ENCODE measurements at places on chromosomes 7 and 10.
A peak's percentile ranks its signal among the peaks of the same experiment; 100 is the strongest.

GRCh38 chr10:110829721-110830410 is 41.9 kb upstream of the PDCD4 start:
- no peak for DNase-seq

DNA sequence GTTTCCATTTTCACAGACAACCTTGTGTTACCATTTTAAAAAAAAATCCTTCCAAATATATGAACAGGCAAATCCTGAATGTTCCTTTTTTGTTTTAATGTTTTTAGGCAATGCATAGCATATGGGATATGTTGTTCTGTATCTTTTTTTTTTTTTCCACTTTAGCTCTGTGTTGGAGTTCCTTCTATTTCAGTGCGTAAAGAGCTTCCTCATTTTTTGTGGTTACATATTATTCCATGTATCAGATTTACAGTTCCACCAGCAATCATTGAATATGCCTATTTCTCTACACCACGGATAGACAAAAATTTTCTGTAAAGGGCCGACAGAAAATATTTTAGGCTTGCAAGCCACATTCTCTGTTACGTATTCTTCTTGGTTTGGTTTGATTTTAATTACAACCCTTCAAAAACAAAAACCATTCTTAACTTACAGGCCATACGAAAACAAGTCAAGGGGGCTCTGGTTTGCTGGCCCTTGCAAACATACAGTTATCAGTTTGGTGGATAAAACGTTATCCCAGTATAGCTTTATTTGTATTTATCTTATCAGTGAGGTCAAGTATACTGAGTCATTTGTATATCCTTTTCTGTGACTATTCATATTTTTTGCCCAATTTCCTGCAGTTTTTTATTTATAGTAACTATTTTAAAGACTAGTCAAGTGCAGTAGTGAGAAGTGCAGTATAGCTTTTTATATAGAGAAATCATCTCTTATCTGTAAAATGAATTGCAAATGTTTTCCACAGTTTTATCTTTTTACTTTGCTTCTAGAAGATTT is 55.7 kb downstream of the RALA start:
- DNase-seq, result no peak

GRCh38 chr7:156640257-156640948 is at the start of gene RNF32:
RNF32 (plus strand) TSS chr7:156640774; CDS start chr7:156643878, 3,104 bp downstream.
- DNase-seq, result peak; percentile 95

DNA sequence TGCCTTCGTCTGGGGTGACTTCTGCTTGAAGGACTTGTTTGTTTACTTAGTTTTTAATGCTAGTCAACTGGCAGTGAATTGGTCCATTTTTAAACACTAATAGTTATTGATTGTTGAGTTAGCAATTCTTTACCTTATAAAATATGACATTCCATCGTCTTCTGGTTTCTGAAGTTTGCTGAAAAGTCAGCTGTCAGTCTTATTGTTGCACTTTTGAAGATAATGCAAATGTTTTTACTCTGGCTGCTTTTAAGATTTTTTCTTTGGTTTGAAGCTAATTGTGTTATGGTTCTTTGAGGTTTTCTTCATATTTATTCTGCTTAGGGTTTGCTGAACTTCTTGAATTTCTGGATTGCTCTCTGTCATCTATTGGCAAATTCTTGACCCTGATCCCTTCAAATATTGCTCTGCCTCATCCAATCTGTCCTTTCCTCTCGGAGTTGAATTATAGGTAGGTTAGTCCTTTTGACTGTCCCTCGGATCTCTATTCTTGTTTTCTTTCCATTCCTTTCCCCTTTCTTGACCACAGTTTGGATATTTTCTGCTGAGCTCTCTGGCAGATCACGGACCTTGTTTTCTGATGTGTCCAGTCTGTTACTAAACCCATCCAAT is 24.2 kb downstream of the MGMT start:
- no peak for DNase-seq

- no peak for DNase-seq
These were observed 10.1 kb downstream of the CFTR start for GRCh38 chr7:117489911-117490310.

GRCh38 chr7:27501001-27501400 is 161.7 kb downstream of the HIBADH start:
- DNase-seq, result no peak

GRCh38 chr7:32223071-32223650 is 153.0 kb upstream of the PDE1C start:
- DNase-seq, result no peak

DNA sequence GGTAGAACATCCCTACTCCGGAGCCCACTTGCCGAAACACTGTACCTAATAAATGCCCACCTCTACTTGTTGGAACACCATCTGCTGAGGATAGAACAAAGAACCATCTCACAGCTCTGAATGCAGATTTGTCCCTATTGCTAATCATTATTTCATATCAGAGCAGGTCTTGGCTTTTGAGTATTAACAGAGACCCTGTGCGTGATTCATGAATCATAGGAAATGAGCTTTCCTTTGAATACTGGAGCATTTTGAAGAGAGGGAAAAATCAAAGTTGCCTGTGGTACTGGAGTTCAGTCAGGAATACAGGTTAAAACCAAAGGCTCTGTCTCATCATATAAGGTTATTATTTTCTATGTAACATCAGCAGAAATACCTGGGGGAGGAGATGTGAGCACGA is 1132.3 kb downstream of the XPNPEP1 start:
- DNase-seq, result no peak

GRCh38 chr7:156929789-156930539 is 19.5 kb upstream of the NOM1 start:
- DNase-seq, result no peak

DNA sequence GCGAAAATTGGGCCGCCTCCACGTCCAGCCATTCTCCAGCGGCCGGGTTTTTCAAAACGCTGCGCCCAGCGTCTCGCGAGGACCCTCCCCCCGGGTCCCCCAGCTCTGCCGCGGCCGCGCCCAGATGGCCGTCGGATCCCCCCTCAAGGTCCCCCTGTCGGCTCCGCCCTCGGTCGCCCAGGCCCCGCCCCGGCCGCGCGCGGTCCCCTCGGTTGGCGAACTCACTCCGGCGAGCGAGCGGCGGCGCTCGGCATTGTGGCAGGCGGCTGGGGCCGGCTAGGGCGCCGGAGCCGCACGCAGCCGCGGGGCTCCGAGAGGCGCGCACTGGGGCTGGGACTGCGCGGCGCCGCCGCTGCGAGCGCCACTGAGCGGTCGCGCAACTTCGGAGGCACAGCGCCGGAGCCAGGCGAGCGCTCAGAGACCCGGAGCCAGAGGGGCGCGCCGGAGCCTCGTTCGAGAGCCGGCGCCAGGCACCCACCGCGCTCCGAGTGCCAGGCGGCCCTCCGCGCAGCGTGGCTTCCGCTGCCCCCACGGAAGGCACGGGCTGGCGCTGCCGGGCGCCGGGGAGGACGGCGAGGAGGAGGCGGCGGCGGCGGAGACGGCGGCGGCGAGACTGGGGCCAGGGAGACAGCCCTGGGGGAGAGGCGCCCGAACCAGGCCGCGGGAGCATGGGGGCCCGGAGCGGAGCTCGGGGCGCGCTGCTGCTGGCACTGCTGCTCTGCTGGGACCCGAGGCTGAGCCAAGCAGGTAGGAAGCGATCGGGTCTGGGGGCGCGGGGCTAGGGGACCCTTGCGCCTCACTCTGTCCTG is at the start of gene UNC5B:
Gene UNC5B (plus strand): TSS at position 253 of the 809 bp plus-strand sequence. CDS start 416 bp downstream, at position 669.
- peak; percentile 88 for DNase-seq

DNA sequence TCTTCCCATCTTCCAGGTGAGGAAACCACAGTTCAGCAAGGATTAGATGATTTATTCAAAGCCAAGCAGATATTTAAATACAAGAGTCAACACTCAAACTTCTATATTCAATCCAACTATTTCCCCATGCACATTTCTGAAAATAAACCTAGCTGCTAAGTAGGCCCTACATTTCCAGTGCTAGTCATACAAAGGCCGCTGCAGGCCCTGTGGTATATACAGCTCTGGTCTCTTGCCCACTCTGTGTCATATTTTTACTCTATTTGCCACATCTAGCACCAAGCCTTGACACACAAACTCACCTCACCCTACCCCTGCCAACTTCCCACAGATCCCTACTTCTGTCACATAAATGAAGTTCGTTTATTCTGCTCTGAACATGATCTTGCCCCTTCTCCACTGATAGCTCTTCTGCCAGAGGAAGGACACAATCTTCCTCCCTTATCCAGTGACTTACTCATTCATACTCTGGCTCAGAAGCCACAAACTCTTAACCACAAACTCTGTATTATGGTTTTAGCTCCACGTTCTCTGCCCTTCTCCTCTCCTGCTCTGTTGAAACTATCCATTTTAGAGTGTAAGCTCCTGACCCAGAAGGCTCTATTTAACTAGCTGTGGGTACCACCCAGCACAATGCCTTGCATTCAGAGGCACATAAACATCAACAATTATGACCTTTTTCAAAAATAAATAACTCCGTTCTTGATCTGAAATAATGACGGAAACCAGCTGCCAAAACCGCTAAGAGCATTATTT is 180.7 kb downstream of the CPEB3 start:
- no peak for DNase-seq

GRCh38 chr10:68832601-68833000 is 5.3 kb downstream of the STOX1 start:
- DNase-seq, result no peak

GRCh38 chr10:43197834-43198681 is 59.8 kb downstream of the CSGALNACT2 start:
- peak; percentile 34 for DNase-seq

DNA sequence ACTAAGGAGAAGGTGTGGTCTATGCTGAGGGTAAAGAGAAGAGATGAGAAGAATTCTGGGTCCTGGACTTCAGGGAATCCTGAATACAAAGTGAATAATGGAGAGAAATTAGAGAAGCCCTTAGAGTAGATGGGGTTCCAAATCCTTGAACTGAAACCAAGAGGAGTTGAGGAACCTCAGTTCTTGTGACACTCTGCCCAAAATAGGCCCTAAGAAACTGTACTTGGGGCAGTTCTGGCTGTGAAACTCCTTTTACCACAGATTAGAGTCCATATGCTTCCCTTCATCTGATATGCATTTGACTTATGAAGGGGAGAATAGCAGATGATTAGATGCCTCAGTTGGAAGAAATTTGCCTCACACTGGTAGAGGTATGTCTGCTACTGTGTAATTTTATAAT is 19.0 kb downstream of the TES start:
- no peak for DNase-seq

- DNase-seq, result no peak
These were observed 13.4 kb downstream of the C10orf71 start for GRCh38 chr10:49312246-49312869.

DNA sequence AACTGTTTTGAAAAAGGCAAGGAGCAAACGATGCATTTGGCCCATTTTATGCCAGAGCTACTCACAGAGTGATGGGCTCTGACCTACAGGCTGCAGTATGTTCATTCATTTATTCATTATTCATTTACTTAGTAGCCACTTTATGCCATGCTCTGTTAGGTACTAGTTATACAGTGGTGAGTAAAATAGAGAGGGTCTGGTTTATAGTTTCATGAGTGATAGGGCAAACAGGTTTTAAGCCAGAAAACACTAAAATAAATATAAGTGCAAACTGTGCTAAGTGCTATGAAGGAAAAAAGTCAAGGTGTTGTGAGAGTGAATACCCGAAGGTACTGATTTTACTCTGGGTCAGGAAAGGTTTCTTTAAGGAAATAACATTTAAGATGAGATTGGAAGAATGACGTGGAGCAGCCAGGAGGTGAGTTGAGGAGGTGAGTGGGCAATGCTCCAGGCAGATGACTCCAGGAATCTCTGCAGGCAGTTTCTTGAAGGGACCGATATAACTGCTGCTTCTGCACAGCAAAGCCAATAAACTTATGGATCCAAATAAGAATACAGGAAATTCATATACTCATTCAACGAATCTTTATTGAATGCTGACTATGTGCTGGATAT is 56.9 kb upstream of the FAM133B start:
- DNase-seq, result no peak

DNA sequence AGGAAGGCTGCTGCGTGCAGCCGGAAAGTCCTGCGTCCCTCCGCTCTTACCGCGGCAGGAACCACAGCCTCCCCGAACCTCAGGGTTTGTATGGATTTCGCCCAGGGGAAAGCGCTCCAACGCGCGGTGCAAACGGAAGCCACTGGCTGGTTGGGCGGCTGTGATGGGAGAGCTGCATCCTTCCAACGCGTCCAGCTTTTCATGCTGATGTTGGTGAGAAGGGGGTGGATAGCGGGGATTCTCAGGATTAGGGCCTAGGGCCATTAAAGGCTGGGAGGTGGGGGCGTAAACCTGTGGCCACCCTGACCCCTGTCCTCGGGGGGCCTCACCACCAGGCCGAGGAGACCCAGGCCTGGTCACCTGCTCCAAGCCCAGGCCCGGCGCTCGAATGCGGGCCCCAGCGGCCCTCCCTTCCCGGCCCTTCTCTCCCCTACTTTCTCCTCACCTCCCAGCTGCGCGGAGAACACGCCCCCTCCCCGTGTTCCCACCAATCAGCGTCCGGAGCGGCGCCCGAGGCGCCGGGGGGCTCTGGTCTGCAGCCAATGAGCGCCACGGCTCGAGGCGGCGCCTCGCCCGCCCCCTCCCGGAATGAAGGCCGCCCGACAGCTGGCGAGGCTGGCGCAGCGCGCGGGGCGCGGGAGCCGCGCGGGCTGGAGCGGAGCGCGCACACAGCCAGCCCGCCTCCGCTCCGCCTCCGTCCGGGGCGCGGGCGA is 458 bp upstream of the NANOS1 start:
- DNase-seq, result peak; percentile 93

DNA sequence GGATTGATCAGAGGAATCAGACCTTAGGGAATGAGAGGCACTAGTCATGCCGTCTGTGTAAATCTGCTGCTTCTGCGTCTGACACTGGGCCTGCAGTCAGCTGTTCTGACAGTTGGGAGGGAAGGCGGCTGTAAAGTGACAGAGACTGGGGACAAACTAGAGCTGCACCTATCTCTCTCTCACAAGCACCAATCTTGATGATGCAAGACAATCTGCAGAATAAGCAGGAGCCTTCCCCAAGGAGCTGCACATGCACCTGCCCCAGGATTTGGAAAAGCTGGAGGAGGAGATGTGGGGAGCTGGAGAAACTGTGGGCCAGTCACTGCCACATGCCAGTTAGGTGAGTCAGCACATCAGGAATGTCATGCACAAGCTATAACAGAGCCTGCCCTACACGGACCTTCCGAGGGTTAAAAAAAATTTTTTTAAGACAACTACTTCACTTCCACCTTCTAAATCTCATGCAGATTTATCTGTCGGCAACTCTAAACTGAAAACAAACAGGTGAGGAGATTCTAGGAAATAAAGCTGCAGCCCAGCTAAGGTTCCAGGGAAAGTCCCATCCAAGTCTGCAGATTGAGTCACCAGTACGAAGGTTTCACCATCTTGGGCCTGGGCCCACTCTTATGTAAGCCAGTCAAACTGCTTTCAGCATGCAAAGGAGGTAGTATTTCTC is 39.2 kb downstream of the ENO4 start:
- DNase-seq, result no peak

DNA sequence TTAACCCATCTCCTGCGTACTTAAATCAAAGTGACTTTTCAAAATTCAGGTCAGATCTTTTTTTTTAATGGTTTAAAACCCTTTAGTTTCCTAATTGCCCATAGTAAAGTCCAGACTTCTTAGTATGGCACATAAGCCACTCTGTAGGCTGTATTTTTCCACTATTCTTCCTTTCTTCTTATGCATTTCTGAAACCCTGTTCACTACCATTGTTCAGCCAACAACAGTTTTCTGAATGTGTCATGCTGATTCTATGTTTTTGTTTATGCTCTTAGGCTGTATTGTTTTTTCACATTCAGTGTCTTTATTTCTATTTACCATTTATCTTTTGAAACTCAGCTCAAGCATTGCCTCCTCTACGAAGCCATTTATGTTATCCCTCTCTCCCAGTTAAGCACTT is 26.7 kb downstream of the CCSER2 start:
- no peak for DNase-seq

GRCh38 chr10:50614444-50615137 is 9.2 kb downstream of the SGMS1 start:
- DNase-seq, result peak; percentile 49

- DNase-seq, result no peak
These were observed 73.8 kb downstream of the RBM20 start for GRCh38 chr10:110717781-110718589.

GRCh38 chr10:116184512-116184794 is 88.6 kb downstream of the GFRA1 start:
- DNase-seq, result no peak
